ENCODE measurements at places on chromosomes 7 and 10.

- DNase-seq = peak; percentile 22
Measured at GRCh38 chr7:76069238-76069638, 21.3 kb downstream of the MDH2 start.

DNA sequence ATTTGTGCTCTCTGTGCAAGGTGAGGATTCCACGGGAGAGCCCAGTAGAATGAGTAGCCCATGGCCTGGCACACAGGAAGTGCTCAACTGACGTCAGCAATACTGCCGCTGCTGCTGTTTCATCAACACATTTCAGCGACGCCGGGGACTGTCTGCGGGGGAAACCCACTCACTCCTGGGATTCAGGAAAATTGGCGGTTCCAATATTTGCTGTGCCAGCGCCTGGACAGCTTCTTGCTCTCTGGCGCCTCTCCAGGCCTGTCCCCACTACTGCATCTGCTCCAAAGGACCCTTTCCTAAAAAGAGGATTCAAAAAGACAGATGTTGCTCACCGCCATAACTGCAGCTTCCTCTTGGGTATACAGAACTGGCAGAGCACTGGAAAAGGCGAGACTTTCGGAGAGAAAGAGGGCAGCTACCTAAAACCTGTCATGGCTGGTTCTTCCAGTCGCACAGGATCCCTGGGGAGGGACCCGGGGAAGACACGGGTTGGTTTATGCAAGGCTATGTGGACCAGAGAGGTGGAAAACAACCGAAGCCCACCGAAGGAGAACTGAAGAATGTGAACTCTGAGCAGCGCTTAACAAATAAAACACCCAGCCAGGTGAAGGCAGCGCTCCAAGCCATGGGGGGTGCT lies 39.7 kb upstream of the ENO4 start:
- DNase-seq = peak; percentile 72

- peak; percentile 30 for DNase-seq
Measured at GRCh38 chr10:71395621-71396020, 1.1 kb upstream of the CDH23 start.

DNA sequence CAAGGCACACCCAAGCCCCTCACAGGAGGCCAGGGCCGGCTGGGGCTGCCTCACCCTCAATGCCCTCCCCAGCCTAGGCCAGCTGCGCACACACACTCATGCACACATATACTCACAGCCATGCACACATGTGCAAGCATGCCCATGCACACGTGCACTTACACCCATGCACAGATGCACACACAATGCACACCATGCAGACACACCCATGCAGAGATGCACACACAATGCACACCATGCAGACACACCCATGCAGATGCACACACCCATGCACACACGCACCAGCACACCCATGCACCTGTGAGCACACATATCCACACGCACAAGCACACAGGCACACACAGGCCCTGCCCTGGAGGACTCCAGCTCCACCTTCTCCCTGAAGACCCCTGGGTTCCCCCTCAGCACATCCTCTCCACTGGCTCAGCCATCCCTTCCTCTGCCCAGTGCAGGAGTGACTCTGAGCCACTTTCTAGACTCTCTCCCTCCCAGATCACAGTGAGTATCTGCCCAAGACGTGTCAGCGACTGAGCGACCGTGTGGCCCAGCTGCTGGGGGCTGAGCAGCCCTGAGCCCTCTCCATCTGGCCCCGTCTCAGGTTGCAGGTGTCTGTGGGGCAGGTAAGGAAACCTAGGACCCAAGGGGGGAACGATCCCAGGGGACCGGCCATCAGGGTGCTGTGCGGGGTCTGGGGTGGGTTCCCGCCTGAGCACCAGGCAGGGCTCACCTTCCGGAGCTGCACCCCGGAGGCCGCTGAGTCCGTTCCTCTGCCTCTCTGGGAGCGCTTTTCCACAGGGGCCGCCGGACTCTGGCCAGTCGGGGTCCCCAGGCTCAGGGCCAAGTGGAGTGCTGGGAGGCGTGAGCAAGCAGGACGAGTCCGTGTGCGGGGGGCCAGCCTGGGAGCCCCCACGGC lies 25.8 kb downstream of the AP5Z1 start:
- DNase-seq = no peak

DNA sequence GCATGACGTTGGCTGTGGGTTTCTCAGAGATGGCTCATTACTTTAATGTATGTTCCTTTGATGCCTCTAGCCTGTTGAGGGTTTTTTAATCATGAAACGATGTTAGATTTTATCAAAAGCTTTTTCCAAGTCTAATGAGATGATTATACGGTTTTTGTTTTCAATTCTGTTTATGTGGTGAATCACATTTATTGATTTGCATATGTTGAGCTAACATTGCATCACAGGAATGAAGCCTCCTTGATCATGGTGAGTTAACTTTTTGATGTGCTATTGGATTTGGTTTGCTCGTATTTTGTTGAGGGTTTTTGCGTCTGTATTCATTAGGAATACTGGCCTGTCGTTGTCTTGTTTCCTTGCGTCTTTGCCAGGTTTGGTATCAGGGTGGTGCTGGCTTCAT lies 52.3 kb upstream of the PTPN12 start:
- no peak for DNase-seq

DNA sequence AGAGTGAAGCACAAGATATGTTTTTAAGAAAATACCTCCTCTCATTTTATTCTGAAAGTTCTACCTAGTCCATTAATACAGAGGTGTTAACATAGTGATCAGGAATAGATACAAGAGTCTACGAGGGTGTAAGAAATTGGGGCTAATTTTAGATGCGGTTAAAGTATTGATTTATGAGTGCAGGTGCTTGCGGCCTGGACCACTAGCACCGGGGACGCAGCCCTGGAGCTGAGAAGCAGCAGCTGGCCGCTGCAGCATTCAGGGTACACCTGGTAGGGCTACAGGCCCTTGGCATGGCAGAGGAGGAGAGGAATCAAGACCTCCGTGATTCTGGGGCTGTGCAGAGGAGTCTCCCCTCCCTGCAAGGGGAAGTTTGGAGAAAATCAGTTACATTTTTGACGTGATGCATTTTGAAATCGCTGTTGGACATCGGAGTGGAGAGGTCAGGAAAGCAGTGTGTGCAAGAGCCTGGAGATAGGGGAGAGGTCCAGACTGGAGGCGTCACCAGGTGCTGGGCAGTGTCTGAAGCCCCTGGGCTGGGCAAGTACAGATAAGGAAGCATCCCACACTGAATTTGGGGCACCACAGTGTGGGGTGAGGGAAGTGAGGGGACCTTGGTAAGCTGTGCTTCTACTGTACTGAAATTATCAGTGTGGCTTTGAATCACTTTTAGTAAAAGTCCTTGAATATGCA lies 112.3 kb downstream of the VWC2 start:
- no peak for DNase-seq

GRCh38 chr10:35934642-35934995 lies 292.5 kb upstream of the FZD8 start:
- peak; percentile 74 for DNase-seq

GRCh38 chr10:79982362-79982800 lies 33.5 kb upstream of the SFTPD start:
- peak; percentile 63 for DNase-seq

GRCh38 chr7:25478925-25479324 lies 250.6 kb upstream of the NPVF start:
- no peak for DNase-seq

DNA sequence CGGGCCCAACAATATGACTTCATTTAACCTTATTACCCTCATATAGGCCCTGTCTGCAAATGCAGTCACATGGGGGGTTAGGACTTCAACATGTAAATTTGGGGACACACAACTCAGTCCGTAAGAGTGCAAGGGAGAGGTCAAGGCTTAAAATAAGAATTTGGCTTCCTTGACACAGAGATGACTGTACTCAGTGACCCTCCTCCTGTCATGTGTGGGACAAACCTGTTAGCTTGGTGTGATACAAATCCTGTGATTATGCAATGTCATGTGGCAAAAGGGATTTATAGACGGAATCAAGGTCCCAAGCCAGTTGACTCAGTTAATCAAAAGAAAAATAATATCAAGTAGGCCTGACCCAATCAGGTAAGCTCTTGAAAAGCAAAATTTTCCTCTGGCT lies 25.9 kb upstream of the GTPBP4 start:
- DNase-seq = no peak

GRCh38 chr10:93392121-93392520 lies 90.0 kb downstream of the MYOF start:
- DNase-seq = no peak

- peak; percentile 83 for DNase-seq
Measured at GRCh38 chr10:121608469-121609190, 10.4 kb upstream of the FGFR2 start.

All from eye (tissue), 1 donor.